ENCODE measurements at places on chromosomes 13 and 19. TPM values are rescaled to one million over a fixed set of nuclear protein-coding genes. Genes with fewer than 3 reads are reported as not detected.

The LCP1 gene
- not detected for total RNA-seq

The CCDC70 gene
- not detected for total RNA-seq

The HIPK4 gene
- total RNA-seq, result 0.26 TPM

The STAP2 gene
- total RNA-seq, result 4.5 TPM

The CYP2S1 gene
- not detected for total RNA-seq

DNA sequence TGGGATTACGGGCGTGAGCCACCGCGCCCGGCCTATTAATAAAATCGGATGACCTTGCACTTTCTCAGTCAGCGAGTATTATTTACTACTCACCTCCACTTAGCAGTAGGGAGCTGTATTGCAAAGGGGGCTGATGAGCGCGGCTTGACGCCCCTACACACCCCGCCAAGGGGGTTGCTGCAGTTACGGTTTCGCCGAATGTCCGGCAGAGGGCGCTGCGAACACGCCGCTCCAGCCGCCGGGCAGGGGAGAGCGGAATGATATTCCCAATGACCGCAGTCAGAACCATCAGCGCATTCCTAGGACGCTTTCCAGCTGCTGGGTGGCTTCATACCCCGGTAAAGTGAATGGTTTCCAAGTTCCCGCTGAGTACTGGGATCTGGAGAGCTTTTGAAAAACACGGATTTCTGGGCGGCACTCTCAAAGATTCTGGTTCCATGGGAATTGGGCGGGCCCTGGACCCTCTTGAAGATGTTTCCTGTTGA, 30.0 kb upstream of the TPT1 start:
- peak; percentile 92 for DNase-seq

GRCh38 chr19:1953037-1953436, 12.1 kb downstream of the CSNK1G2 start:
- no peak for DNase-seq

DNA sequence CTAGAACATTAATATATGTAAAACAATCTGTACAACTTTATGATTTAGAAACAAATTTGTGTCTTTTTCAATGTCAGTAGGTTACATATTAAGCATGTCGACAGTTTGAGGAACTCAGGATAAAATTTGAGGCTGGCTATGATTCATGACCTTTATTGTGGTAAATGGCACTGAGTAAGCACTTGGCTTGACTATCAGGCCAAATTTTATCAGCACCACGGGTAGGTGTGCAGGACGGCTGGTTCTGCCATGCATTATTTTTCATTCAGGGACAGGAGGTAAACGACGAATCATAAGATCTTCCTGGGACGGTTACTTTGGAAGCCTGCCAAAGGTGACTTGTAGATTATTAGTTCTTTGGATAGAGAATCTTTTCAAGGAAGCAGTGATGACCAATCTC, 19.9 kb upstream of the CYP4F8 start:
- DNase-seq, result no peak

DNA sequence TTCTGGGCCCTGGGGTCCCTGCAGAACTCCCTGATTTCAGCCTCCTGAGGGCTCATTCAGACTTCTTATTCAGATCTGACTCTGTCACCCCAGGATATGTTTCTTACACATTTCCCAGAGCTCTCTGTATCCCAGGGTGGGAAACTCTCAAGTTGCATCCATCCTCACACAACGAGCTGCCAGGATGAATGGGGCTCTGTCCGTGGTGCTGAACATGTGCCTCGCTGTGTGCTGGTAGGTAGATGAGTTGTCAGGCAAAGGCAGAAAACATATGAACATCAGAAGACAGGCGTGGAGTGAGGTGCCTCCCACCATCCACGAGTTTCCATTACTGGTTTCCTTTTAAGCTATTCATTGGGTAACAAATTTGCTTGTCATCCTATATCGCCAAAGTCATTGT, 11.4 kb upstream of the IGFL1 start:
- peak; percentile 70 for DNase-seq

DNA sequence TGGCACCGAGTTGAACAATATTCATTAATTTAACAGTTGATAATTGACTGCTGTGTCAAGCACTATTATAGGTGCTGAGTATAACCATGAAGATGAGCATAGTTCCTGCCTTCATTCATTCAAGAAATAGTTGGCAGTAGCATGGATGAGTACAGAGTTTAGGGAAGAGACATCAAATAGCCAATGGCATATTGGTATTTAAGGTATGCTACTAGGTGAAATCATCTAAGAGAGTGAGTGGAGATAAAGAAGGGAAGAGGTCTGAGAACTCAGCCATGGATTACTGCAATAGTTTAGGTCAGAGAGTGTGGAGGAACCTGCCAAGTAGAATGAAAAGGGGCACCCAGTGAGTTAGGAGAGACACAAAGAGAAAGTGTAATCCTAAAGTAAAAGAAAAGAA, 4.9 kb upstream of the HTR2A start:
- DNase-seq, result no peak

GRCh38 chr19:1237027-1237659, 662 bp downstream of the CBARP start:
- no peak for DNase-seq

- DNase-seq, result no peak
These were observed 7.8 kb downstream of the EBPL start for GRCh38 chr13:49683489-49683888.

GRCh38 chr13:31627097-31627845, 112.1 kb upstream of the RXFP2 start:
- no peak for DNase-seq

DNA sequence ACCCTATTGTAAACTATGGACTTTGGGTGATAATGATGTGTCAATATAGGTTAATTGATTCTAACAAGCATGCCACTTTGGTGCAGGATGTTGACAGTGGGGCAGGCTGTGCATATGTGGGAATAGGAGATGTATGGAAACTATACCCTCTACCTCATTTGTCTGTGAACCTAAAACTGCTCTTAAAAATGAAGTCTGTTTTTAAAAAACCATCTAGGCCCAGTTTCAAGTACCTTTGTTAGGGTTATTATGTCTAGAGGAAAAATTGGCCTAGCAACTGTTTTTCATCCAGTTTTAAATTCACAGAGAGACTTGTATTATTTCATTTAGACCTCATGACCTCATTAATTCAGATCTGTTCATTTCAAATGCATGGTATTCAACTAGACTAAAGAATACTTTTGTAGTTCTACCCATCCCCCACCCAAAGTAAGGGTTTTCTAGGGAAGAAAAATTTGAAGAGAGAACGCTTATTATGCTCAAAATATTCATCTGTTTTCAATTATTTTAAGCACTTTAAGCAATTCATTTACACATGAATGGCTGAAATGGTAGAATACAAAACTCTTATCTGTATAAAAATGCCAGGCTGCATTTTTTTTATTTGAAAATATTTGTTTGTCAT, 1781.9 kb upstream of the MIR17HG start:
- no peak for DNase-seq

- DNase-seq, result peak; percentile 99
These were observed 6.0 kb downstream of the EHD2 start for GRCh38 chr19:47719047-47719859.
